CD8-positive, alpha-beta memory T cell (primary cell): ENCODE measurements at places on chromosomes 3 and 15. TPM values are rescaled to one million over a fixed set of nuclear protein-coding genes. Genes with fewer than 3 reads are reported as not detected.

WNT5A gene
- total RNA-seq: not detected

DNA sequence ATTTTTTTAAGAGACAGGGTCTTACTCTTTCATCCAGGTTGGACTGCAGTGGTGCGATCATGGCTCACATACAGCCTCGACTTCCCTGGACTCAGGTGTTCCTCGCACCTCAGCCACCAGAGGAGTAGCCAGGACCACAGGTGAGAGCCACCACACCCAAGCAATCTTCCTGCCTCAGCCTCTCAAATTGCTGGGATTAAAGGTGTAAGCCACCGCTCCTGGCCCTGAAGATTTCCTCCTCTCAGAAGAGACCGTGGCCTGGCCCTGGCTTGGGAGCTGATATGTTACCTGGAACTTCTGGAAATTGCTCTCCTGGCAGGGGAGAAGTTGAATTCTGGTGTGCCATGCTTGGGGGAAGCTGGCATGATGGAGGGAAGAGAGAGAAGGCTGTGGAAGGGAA lies 36.2 kb downstream of the PPCDC start:
- no peak for DNase-seq

- DNase-seq: no peak
These were observed 294.9 kb downstream of the RORA start for GRCh38 chr15:60933900-60934885.

MAGEL2 gene
- total RNA-seq: not detected

DNA sequence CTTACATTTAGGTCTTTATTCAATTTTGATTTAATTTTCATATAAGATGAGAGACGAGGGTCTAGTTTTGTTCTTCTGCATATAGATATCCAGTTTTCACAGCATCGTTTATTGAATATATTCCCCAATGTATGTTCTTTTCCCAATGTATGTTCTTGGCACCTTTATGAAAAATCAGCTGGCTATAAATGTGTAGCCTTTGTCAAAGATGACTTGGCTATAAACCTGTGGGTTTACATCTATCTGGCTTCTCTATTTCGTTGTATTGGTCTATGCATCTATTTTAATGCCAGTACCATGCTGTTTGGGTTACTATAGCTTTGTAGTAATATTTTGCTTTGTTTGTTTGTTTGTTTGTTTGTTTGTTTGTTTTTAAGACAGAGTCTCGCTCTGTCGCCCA lies 11.7 kb upstream of the IREB2 start:
- DNase-seq: no peak

SPESP1 gene
- 1.0 TPM for total RNA-seq

- DNase-seq: no peak
These were observed 1.9 kb downstream of the SPTBN5 start for GRCh38 chr15:41891946-41892345.

GRCh38 chr3:114104414-114104813 lies 47.9 kb downstream of the QTRT2 start:
- DNase-seq: no peak

DNA sequence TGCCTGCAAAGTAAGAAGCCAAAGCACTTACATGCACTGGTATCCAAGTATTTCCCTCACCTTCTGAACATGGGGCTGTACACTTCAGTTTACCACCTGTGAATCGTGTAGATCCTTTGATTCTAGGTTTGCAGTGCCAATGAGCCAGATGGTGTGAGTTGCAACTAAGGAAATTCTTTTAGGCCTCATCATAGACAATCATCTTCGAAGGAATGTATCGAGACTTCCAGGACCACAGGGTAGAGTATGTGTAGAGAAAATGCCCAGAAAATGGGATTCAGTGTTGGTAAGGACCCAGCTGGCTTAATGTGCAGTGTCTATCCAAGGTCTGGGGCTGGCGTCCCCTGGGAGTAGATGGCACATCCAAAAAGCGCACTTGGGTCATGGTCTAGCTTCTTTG lies 323.2 kb upstream of the TPM1 start:
- DNase-seq: no peak

FANCD2OS gene
- not detected for total RNA-seq

- DNase-seq: no peak
These were observed 91.8 kb downstream of the BTD start for GRCh38 chr3:15693355-15693754.

GRCh38 chr3:34106879-34107278 lies 308.4 kb downstream of the PDCD6IP start:
- no peak for DNase-seq
